Caudate nucleus (tissue), 63 donors: ENCODE measurements at places on chromosomes 1 and 21.

DNA sequence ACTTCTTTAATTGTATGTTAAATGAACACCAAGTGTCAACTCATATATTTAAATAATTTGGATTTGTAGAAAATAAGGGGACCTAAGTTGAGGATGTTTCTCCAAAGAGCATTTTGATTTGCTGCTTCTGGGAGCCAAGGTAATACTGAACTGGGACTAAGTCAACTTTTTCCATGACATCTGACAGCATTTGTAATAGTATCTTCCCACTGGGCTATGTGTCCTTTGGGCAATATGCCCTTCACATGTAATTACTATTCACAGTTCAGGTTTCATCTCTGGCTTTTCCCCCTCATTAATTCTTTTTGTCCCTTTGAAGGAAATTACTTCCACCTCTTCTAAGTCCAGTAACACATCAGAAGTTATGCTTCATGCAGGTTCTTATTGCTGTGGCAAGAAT, 36.7 kb upstream of the HP1BP3 start:
- DNase-seq = no peak

- DNase-seq = no peak
Measured at GRCh38 chr21:15826147-15826780, 96.5 kb downstream of the USP25 start.

DNA sequence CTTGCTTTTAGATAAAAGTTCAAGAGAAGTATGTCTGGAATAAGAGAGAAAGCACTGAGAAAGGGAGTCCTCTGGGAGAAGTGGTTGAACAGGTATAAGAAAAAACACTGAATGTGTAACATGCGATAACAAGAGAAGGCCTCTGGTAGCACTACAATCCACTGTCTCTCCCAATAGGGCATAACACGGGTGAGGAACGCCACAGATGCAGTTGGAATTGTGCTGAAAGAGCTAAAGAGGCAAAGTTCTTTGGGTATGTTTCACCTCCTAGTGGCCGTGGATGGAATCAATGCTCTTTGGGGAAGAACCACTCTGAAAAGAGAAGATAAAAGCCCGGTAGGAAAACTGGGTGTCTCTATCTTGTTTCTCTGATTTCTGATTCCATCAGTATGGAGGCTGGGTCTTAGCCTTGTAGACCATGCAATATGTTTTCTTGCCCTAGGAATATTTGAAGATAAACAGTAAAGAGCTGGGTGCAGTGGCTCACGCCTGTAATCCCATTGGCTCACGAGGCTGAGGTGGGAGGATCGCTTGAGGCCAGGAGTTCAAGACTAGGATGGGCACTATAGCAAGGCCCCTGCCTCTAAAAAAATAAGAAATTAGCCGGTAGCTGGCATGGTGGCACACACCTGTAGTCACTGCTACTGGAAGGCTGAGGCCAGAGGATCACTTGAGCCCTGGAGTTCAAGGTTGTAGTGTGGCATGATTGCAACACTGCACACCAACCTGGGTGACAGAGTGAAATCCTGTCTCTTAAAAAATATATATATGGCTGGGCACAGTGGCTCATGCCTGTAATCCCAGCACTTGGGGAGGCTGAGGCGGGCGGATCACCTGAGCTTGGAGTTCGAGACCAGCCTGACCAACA, 40.4 kb downstream of the DAP3 start:
- DNase-seq = peak; percentile 53

DNA sequence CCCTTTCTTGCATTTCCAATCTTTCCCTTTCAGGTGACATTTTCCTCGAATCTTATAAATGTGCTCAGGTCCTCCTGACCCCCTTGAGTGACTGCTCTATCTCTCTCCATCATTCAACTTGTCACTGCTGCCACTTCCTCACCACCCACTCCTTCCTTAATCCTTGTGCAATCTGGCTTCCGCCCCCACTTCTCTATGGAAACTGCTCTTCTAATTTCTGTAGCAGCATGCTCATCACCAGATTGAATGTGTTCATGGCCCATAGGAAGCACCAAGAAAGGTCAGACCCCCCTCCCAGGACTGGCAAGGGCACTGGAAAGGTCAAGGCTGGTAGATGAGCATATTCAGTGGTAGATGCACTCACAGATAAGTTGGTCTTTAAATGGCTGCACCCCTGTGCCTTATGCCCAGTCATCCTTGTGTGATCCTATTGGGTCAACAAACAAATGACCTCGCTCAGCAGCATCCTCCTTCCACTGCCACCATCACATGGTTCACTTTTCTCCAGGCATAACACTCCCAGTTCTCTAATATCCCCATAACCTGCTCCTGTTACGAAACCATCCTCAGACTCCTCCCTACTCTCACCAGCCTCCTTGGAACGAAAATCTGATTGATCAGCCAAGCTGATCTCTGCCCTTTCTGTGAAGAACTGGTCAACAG, 288.5 kb upstream of the POU3F1 start:
- DNase-seq = no peak

DNA sequence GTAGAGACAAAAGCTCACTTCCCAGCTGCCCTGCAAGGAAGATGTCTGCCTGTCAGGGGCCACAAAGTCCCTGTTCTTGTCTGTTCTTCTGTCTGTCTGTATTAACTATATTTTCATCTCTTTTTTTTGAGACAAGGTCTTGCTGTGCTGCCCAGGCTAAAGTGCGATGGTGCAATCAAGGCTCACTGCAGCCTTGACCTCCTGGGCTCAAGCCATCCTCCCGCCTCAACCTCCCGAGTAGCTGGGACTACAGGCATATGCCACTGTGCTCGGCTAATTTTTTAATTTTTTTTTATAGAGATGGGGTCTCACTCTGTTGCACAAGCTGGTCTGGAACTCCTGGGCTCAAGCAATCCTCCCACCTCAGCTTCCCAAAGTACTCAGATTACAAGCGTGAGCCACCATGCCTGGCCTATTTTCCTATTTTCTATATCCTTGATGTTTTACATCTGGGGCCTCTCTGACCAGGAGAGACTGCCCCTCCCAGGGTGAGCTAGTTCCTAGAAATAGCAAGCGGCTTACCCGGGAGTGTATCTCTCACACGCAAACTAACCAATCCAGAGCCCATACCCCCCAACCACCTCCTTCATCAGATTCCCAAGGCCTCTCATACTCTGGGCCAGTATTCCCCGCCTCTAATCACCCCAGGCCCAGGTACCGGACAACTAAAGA, 5.4 kb upstream of the KLHDC7A start:
- DNase-seq = no peak

GRCh38 chr1:234769986-234770795, 160.2 kb upstream of the IRF2BP2 start:
- no peak for DNase-seq

GRCh38 chr21:34936883-34937563, 112.1 kb downstream of the RUNX1 start:
- no peak for DNase-seq

GRCh38 chr1:192604979-192605620, 29.5 kb downstream of the RGS1 start:
- no peak for DNase-seq

DNA sequence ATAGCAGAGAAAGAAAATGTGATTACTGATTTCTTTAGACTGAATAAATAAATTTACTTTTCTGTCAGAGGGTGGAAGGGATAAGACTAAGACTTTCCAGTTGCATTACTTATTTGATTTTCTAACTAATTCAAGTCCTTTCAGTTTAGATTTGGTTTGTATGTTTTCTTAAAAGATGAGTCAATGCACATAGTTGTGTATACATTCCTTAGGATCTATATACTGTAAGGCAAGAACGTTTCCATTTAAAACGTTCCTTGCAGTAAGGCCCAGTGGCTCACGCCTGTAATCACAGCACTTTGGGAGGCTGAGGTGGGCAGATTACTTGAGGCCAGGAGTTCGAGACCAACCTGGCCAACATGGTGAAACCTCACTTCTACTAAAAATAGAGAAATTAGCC, 14.5 kb upstream of the SERTAD4 start:
- no peak for DNase-seq

DNA sequence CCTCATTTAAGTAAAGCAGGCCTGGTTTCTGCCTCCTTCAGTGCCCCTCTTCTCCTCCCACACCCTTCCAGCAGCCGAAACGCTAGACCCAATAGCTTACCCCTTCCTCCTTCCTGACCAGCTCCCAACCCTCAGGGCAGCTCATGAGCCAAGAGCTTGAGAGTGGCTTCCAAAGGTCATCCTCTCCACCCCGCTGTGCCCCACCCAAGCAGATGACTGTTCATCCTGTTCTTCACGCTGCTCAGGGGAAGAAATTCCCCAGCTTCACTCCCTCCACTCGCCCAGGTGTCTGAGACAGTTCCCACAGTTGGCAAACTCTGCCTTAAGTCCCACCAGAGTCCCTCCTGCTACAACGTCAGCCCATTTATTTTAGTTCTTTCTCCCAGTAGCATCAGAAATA, 23.4 kb downstream of the ARHGEF19 start:
- DNase-seq = no peak

- no peak for DNase-seq
Measured at GRCh38 chr1:216884614-216885229, 161.5 kb upstream of the ESRRG start.

- no peak for DNase-seq
Measured at GRCh38 chr1:156910309-156910782, 10.1 kb upstream of the LRRC71 start.

GRCh38 chr1:69103705-69104385, 463.9 kb upstream of the LRRC7 start:
- DNase-seq = no peak

DNA sequence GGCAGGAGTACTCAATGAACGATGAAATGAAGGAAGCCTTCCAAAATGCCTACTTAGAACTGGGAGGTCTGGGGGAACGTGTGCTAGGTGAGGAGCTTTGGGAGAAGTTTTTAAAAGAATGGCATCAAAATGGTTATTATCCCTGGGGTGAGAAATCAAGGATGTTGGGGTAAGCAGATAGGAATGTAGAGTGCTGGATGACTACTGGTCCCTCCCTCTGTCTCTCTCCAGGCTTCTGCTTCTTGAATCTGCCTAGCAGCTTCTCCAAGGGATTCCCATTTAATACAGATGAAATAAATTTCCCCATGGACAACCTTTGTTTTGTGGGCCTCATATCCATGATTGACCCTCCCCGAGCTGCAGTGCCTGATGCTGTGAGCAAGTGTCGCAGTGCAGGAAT, 19.0 kb upstream of the CASQ1 start:
- DNase-seq = no peak

GRCh38 chr1:22930240-22930912, 42.3 kb downstream of the LACTBL1 start:
- DNase-seq = peak; percentile 17

GRCh38 chr1:89041119-89041641, 18.5 kb upstream of the GBP3 start:
- DNase-seq = no peak

- no peak for DNase-seq
Measured at GRCh38 chr1:17892225-17892624, 137.1 kb downstream of the ACTL8 start.

GRCh38 chr1:185603158-185603557, 131.0 kb upstream of the HMCN1 start:
- no peak for DNase-seq

DNA sequence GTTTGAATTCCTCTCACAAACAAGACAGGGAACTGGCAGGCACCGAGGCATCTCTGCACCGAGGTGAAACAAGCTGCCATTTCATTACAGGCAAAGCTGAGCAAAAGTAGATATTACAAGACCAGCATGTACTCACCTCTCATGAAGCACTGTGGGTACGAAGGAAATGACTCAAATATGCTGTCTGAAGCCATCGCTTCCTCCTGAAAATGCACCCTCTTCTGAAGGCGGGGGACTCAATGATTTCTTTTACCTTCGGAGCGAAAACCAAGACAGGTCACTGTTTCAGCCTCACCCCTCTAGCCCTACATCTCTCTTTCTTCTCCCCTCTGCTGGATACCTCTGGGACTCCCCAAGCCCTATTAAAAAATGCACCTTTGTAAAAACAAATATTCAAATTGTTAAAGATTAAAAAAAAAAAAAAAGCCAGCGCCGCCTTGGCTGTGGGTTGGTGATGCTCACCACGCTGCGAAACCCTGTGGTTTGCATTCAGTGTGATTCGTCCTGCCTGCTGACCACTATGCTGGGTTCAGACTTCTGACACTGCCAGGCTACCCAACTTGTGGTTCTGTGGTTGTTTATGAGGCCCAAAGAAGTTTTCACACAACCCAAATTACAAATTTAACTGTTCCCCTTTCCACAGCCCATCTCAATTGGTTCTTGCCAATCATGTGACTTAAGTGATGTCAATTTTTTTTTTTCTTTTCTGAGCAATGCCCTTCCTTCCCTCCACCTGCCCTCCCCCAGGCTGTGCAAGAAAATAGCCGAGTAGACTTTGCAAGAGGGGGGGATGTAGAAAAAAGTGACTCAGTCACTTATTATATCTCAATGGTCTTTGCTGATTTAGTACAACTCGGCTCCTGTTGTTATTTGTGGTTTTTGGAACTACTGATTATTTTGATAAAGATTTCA, at the start of gene RUNX1:
Gene RUNX1, minus strand, starts transcription at position 597 of the 912 bp plus-strand sequence.
- DNase-seq = no peak

DNA sequence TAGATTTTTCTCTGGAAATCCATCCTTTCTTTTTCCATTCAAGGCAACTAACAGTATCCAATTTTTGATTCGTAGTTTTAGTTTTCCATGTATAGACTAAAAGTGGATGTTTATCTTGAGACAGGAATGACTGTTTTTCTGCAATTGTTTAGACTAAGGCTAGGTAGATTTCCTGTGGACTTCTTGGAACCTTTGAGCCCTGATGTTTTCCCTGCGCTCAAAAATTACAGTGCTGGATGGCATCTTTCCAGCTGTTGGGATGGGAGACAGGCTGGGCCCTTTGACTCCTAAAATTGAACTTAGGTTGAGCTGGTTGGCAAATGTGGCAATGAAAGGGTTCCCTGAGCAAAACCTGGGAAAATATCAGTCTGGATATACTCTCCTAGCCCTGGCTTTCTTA, 180.4 kb downstream of the DHRS3 start:
- no peak for DNase-seq

DNA sequence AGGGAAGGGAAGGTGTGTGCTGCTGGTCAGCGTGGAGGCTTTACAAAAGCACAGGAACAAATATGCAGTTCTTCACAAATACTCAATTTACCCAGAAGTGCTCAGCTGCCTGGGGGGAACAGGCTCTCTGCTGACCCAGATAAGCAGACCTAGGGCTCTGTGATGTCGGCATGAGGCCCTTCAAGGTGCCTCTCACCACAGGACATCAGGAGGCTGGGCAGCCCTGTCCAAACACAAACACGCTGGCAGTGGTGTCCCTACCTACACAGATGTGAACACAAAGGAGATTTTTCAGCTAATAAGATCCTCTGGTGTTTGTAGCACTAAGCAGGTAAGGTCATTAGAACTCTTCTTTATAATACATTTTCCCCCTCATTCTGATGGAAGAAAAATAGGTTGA, 243.0 kb upstream of the PROX1 start:
- no peak for DNase-seq

DNA sequence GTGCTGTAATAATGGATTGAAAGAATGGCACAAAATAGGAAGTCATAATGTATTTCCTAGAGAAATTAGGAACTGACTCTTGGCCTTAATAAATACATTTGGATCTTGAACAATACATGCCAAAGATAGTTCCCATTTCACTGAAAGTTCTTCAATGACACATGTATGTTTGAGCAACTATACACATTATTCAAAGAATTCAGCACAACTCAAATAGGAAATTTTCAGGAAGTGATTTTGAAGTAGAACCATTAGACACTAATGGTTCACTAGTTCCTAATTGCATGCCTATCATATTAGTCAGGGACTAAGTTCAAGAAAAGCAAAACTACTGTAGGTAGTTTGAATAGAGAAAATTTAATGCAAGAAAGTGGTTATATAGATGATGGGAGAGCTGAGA, 404.7 kb downstream of the LMO4 start:
- no peak for DNase-seq

- no peak for DNase-seq
Measured at GRCh38 chr1:113453771-113454083, 63.4 kb downstream of the MAGI3 start.

- no peak for DNase-seq
Measured at GRCh38 chr1:98965394-98965793, 39.3 kb downstream of the PLPPR5 start.

- DNase-seq = no peak
Measured at GRCh38 chr1:24541711-24542346, 14.1 kb upstream of the NCMAP start.
